NCI-H1930 (cell line): ENCODE measurements at places on chromosomes 7 and 10.

- no peak for DNase-seq
Measured at GRCh38 chr10:44659320-44659719, 251.8 kb upstream of the TMEM72 start.

GRCh38 chr7:141587304-141587703 lies 36.1 kb downstream of the AGK start:
- no peak for DNase-seq

GRCh38 chr10:22346096-22346661 lies 883 bp downstream of the SPAG6 start:
- DNase-seq, result no peak

DNA sequence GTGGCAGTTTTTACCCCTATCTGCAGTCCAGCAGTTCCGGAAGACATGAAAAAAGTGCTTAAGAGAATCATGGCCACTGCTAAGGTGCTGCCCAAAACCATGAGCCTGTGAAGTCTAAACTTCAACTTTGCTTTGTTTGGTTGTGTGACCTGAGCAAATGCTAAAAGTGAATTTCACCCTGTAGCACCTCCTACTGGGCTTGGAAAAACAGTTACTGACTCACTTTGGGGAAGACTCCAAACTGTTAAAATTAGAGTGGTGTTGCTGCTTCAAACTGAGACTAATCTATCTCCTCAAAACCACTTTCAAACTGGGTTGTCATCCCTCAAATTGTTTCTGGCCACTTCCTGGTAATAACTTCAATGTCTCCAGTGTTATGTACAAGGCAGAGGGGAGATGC lies 21.3 kb downstream of the MKX start:
- no peak for DNase-seq

DNA sequence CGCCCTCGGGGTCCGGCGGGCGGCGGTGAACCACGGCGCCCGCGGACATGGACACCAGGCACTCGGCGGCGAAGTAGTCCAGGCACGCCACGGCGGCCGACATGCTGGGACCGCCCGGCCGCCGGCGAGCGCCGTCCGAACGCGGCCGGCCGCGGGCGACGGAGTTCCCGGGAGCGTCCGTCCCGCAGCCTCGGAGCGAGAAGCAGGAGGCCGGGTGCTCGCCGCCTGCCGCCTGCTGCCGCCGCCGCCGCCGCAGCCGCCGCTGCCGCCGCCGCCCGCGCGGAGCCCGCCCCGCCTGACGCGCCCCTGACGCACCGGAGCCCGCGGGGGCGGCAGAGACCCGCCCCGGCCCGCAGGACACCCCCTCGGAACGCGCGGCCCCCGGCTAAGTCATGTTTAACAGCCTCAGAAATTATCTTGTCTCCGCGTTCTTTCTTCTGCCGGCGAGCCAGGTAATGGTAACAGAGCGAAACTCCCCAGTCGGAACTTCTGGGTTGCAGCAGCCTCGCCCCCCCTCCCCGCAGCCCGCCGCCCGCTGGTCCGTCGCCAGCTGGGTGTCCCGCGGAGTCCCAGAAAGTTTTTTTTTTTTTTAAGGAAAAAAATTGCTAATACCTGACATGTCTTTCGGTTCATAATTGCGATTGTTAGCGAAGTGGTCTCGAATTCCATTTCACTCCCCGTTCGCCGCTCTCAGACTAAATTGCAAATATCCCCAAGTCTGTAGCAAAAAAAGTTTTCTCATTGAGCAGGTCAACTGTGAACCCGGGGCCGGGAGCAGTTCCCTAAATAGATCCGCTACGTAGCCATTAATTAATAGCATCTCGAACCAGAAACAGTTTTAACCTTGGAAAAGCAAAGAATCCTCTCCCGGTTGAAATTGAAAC lies at the start of gene KLF14:
Gene KLF14 (minus strand): TSS at position 277 of the 884 bp plus-strand sequence. CDS start 174 bp downstream, at position 103.
- no peak for DNase-seq

DNA sequence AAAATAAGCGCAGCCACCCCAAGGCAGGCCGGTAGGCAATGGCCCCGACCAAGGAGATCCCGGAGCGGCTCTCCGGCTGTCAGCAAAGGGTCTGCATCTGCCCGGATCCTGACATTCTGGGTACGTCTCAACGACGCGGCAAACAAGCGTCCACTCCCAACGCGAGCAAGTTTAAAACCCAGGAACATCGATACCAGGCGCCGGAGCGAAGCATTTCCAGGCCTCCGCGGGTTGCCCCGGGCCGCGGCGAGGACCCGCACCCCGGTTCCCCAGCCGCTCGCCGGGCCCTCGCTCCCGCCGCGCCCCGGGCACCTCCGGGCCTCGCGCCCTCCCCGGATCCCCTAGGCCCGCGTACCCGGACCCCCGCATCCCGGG lies 453 bp downstream of the URGCP start:
- peak; percentile 8 for DNase-seq

DNA sequence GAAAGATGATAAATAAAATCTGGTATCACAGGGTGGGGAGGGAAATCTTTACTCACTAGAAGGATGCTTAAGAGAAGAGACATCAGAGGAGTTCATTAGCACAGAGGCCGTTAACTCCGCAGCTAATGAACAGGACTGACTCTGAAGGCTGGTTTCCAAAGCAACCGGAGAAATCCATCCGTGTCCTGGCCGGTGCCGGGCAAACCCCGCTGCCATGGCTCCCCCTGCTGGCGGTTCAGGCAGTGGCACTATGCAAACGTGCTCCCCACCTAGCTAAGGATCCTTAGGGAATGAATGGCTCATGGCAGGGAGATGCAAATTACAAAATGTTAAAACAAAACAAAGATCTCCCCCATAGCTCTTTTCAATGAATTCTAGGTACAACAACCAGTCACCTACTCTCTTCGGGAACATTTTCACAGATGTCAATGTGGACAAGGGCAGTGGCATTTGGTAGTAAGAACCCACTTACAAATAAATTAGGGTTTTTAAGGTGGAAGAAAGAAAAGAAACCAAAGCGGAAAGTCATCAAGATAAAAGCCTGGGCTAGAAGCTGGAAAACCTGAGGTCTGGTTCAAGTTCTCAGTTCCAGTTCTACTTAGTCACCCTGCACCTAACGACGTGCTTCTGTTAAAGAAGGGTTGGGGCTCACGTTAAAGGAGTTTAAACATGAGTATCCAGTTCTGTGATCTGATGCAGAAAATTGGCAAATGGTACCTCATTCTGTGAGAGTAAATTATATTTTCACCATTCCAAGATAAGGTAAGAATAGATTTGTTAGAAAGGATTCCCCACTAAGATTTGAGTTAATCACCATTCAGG lies 138.2 kb downstream of the SVIL start:
- DNase-seq, result no peak

DNA sequence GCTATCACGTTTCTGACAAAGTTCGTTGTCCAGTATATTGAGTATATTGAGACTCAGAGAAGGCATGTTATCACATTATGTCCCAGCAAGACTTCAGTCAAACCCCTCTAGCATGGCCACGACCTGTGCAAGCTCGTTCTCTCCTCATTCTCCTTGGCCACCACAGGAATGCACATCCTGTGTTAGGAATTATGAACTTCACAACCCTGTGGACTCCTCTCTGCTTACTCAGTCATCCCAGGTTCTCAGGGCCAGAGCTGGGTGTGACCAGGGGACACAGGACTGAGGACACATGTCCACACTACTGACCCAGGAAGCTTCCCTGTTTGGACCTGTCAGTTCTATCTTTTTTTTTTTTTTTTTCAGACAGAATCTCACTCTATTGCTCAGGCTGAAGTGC lies 4.4 kb downstream of the SH2D4B start:
- DNase-seq, result no peak

- no peak for DNase-seq
Measured at GRCh38 chr7:148402159-148402558, 188.4 kb upstream of the C7orf33 start.

GRCh38 chr10:70590655-70591416 lies 11.7 kb downstream of the PRF1 start:
- no peak for DNase-seq

- DNase-seq, result no peak
Measured at GRCh38 chr7:99767662-99768061, 16.3 kb downstream of the CYP3A4 start.

DNA sequence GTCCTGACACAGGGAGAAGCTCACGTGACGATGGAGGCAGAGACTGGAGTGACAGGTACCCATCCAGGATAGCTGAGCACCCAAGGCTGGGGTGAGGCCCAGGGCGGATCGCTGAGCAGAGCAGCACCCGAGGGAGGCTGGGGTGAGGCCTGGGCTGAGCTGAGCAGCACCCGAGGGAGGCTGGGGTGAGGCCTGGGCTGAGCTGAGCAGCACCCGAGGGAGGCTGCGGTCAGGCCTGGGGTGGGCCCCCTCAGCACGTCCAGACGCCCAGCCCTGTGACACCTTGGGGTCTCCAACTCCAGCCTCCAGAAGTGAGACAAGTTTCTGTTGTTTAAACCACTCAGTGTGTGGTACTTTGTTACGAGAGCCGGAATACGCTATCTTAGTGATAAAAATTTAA lies 236.3 kb downstream of the ZMYND11 start:
- no peak for DNase-seq

DNA sequence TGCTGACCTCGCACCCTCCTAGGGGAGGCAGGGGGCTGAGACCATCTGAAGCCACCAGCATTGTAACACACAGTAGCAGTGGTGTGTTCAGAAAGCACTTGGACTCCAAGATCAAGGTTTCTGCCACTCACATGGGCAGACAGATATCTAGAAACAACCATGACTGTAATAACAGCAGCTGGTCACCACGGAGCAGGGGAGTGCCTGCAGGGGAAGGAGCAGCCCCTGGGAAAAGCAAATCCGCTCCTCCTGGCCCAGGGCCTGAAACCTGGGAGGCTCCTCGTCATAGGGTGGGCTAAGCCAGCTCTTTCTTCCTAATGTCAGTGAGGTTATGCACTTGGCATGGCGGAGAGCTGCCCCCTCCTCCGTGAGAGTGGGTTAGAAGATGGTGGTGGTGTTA lies 118.4 kb upstream of the INSYN2A start:
- DNase-seq, result no peak

DNA sequence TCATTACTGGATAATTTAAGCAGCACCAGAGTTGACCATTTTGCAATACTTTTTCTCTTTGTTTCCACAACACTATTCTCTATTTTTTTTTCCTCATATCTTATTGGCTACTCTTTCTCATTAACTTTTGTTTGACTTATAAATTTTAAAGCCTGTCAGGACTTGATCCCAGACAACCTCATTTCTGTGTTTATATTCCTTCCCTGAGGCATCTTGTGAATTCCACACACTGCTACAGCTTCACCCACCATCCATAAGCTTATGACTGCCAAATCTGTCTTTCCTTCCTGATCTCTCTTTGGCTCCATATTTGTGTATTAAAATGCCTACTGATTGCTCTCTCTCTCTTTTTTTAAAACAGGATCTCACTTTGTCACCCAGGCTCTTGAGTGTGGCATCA lies 124.6 kb upstream of the MBL2 start:
- no peak for DNase-seq

DNA sequence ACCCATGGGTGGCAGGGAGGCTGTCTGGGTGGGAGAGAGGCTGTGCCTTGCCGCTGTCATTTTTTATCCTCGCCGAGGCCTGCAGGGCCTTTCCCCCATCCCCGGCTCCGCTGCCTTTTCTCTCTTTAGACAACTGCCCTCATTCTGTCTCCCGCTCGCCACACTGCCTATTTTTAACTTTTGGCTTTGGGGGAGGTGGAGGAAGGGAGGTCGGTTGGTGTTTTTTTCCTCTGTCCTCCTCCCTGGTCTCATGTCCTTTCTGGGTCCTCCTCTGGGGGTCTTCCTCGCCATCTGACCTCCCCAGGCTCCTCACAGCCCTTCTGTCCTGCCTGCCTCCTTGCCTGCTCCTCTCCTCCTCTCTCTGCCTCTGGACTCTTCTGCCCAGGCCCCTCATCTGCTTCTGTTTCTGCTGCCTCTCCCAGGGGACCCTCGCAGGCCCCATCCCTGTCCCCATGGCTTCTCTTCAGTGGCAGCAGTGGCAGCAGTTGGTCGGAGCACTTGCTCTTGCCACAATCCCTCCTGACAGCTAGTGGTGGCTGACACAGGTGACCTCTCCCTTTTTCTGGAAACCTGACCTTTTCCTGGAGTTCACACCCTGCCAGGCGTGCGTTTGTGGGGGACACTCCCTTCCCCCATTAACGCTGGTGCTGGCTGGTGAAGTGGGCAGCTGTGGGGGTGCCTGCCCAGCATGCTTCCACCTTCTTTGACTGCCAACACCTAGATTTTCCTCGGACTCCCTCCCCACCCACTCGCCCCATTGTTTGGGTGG lies 19.5 kb upstream of the PCBD1 start:
- no peak for DNase-seq

DNA sequence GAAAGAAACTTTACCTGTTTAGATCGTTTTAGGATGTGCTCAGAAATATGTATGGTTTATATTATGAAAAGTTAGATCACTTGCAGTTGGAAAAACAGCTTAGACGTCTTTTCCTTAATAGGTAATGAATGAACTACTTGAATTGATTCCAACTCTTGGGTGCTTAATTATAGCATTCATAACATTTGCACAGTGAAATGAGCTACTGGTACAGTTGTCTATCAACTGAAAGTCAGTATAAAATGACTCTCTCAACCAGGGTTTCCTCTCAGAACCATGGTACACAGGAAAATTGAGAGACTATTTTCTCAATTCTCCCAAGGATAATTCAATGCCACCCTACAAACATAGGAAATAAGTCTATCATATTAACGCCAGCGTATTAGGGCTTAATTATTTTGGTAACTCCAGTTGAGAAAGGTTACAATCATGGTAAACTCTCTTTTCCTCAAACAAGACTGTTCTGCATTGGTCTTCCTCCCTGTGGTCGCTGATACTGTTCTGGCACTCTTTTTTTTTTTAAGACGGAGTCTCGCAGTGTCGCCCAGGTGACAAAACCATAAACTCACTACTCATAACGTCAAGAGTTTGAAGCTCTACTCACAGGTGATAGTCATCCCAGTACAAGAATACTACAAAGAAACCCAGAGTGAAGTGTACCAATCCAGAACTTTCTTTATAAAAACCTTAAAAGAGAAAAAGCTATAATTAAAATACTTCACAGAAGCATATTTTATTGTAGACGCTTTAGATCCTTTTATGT lies 2.0 kb downstream of the ANLN start:
- no peak for DNase-seq

GRCh38 chr7:150663802-150664494 lies 21.6 kb upstream of the GIMAP2 start:
- no peak for DNase-seq

DNA sequence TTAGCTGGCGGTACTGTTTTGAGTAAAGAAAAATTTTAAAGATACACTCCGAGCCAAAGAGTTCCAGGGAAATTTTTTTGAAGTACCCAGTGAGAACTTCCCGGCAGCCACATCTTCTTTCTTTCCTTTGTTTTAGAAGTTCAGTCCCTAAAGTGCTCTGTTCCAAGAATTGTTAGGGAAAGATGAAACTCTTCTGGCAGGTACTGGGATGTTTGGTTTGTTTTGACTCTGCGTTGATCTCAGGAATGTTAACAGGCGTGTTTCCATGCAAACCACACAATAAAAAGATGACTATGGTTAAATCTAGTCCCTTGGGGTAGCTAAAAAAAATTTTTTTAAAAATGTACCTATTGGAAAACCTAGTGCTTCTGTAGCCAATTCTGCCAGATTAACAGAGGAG lies 224.7 kb upstream of the PHYHIPL start:
- DNase-seq, result no peak

GRCh38 chr10:69340695-69341094 lies 62.4 kb downstream of the HK1 start:
- DNase-seq, result no peak
